Neural progenitor cell (in vitro differentiated cells): ENCODE measurements at places on chromosomes 7 and 10.

DNA sequence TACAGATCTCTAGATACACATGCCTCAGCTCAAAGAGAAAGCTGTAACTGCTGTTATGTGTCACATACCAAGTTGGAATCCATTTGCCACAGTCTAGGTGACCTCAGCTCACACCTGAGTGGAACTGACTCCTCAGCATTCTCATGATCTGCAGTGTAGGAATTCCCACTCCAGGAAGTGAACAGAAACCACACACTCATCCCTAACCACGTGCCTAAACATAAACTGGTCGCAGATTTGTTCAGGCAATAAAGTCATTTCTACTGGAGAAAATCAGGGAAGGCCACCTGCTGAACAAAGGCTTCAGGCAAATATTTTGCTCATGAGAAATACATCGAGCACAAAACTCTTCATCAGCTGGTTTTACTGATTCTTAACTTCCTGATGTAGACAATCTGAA lies 23.0 kb upstream of the ZMYND11 start:
- DNase-seq = no peak

DNA sequence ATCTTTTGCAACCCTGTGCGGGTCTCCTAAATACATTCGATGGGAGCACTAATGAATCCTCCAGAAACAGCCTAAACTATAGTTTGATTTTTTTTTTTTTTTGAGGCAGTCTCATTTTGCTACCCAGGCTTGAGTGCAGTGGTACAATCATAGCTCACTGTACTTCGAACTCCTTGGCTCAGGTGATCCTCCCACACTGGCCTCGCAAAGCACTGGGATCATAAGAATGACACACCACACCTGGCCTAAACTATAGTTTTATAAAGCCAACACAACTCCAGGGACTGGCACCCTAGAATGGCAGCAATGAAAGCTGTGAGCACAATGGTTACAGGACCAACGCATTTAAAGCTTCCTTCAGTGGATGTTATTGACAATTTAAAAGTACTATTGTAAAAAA lies 14.5 kb upstream of the JMJD1C start:
- DNase-seq = no peak

GRCh38 chr7:32901629-32902028 lies 10.1 kb upstream of the KBTBD2 start:
- no peak for DNase-seq

- DNase-seq = no peak
These were observed 428.4 kb upstream of the IGFBP3 start for GRCh38 chr7:46349490-46349889.

- no peak for DNase-seq
These were observed 4.1 kb upstream of the ADCK2 start for GRCh38 chr7:140668641-140669040.

- no peak for DNase-seq
These were observed 49.2 kb downstream of the ODAD2 start for GRCh38 chr10:27949528-27950241.

- DNase-seq = no peak
These were observed 60.6 kb downstream of the PTPRN2 start for GRCh38 chr7:158527038-158527437.

- DNase-seq = no peak
These were observed 32.2 kb downstream of the PLXNA4 start for GRCh38 chr7:132544025-132544424.

- DNase-seq = no peak
These were observed 51.4 kb downstream of the COL13A1 start for GRCh38 chr10:69853064-69853463.

- DNase-seq = no peak
These were observed 11.3 kb downstream of the GNAI1 start for GRCh38 chr7:80145780-80146422.

- DNase-seq = no peak
These were observed 27.7 kb downstream of the TDRD1 start for GRCh38 chr10:114206902-114207301.

DNA sequence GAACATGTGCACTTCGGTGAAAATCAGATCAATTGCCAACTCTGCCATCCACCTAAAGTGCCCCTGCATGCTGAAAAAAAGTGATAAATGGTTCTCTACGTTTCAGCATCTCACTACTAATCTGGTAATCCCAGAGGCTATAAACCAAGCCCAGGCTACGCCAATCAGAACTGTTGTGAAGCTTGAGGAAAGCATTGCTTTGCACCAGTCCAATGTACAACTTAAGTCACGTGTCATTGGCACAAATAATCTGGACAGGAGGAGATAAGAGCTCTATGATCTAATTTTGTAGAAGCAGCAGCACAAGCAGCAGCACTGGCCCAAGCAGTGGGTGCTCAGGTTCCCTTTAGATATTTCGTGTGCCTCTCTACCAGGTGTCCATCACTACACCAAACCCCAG lies 4.4 kb upstream of the EGR2 start:
- no peak for DNase-seq

GRCh38 chr10:72223743-72224101 lies 7.6 kb upstream of the ASCC1 start:
- DNase-seq = no peak

- DNase-seq = no peak
These were observed 8.7 kb downstream of the INMT start for GRCh38 chr7:30760514-30761213.

DNA sequence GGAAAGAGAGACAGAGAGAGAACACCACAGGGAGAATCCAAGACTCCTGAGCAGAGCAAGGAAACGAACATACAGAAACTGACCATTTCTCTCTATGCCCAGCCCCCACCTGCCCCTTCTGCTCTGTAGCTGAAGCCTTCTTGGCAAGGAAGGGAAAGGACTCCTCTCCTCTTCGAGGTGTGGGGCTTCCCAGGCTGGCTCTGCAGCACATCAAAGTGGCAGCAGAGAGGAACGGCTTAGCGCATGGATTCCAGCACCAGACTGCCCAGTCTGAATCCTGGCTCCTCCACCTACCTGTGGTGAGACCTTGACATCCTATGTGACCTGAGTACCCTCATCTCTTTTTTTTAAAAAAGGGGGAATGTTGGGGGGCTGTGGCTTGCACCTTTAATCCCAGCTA lies 69.4 kb downstream of the SH3PXD2A start:
- DNase-seq = no peak

- no peak for DNase-seq
These were observed 112.0 kb downstream of the PDE1C start for GRCh38 chr7:31958226-31958625.

DNA sequence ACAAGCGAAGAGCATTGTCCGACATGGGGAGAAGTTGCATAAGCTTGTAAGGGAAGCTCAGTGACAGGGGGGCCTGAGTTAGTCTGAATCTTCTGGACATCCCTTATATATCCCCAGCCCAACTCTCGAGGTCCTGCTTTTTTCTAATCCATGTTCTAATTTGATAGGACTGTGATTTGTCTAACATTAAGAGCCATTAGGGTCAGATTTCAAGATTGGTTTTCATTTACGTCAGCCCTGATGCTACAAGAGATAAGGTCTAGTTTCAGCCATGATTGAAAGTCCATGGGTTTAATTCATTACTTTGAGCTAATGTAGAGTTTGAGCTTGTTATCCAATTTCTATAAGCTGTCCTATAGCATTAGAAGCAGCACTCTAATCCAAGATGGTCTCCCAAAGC lies 20.3 kb downstream of the TLX1 start:
- no peak for DNase-seq

GRCh38 chr10:12921163-12921562 lies 80.3 kb downstream of the CCDC3 start:
- DNase-seq = no peak

GRCh38 chr10:15262036-15262713 lies 93.7 kb upstream of the NMT2 start:
- no peak for DNase-seq
